ENCODE measurements at places on chromosomes 2 and 18.

- no peak for DNase-seq
Observed at GRCh38 chr2:674321-674985, 2.8 kb downstream of the TMEM18 start.

GRCh38 chr2:204529795-204530463 is 15.3 kb upstream of the PARD3B start:
- DNase-seq: no peak

DNA sequence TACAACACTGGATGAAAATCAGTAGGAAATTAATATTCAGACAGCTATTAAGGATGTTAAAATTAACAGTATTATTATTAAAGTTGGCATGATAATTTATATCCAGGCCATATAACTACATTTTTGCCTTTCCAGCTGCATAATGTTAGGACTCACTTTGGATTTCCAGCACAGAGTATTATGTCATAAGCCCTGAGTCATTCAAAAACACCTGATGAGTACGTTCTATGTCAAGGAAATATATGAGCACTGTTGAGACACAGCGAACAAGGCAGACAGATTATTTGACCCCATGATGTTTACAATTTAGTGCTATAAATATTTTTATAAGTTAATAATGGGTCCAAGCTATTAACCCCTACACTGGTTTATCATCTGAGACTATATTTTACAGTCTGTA is 59.8 kb upstream of the RIT2 start:
- DNase-seq: no peak

DNA sequence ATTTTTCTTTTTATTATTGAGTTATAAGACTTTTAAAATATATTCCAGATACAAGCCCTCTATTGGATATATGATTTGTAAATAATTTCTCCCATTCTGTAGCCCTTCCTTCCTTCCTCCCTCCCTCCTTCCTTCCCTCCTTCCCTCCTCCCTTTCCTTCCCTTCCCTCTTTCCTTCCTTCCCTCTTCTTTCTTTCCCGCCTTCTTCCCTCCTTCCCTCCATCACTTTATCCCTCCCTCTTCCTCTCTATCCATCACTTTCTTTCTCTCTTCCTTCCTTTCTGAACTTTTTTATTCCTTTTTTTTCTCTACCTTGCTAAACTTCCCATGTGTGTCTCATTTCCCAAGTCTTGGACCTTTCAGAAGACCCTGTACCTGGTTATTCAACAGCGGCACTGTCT is 45.5 kb upstream of the ELOA2 start:
- no peak for DNase-seq

DNA sequence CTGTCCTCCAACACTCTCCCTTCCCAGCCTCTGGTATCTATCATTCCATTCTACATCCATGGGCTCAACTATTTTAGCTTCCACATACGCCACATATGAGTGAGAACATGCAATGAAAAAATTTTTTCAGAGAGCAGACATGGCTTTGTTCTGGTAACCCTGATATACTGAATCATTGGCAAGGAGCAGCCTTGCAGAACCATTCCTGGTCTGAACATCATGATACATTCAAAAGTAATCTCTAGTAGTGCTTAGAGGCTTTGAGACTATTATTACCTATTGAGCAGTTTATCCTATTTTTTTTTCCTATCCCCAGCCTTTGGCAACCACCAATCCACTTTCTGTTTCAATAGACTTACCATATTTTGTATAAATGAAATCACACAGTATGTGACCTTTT is 393.1 kb upstream of the KCNH7 start:
- no peak for DNase-seq

DNA sequence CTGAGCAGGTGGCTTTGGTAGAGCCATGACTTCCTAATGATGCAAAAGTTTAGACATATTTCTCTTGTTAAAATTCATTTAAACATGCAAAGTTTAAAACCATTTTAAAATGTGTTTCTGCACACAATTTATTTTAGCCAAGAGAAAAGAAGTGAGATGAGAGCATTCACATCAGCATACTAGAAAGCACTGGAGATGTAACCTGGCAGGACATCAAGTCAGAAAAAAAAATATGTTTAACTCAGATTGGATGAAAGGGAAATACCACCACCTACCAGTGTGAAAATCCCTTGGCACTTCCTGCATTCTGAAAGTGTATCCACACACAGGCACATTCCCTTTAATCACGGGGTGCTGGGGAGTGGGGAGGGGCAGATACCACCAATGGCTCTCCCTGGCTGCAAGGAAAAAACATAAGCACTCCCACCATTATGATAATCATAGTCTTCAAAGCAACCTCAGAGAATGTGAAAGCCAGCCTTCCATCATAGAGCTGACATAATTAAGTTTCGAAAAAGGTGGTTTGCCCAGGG is 25.0 kb downstream of the DNER start:
- DNase-seq: no peak

DNA sequence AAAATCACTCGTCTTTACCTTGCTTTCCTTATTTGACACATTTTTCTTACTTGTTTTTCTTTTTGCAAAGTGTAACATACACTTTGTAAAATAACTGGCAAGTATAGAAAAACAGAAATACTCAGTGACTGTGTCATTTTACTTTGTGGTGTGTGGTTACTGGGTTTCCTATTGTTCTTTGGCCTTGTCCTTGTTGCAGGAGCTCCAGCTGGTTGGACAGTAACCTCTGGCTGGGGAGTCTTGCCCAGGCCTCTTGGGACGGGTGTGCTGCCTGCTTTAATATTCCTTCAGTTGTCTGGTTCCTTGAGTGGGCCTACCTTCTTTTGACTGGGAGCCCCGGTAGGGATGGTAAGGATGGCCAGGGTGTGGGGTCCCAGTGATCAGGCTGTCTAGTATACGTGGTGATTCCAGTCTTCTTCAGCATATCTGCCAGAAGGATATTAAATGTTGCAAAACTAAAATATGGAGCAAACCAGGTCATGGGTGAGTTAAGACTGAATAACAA is 53.8 kb downstream of the RNF144A start:
- DNase-seq: no peak

- no peak for DNase-seq
Observed at GRCh38 chr2:96024336-96025193, 10.2 kb downstream of the GPAT2 start.
